ENCODE measurements at places on chromosomes 5 and 9.

- DNase-seq, result no peak
Observed at GRCh38 chr5:84634256-84634655, 249.6 kb upstream of the EDIL3 start.

DNA sequence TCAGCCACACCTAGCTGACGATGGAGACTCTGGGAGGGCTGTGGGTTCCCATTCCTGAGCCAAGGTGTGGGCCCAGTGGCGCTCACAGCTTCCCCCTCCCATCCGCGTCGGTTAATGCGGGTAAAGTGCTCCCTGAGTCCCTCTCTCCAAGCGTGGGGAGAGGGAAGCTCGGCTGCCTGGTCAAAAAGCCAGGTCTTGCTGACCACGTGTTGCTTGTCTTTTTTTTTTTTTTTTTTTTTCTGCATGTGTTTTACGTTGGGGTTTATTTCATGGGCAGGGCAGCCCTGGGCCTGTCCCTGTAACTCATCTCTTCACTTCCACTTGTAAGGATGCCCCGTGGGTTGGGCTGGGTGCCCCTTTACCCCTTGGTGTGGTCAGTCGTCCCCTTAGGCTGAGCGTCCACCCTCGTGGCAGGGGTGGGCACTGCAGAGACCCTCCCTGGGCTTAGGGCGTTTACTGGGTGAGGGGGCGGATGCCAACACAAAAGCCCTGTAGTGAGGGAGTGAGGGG, 11.9 kb downstream of the NKD2 start:
- DNase-seq, result no peak

- no peak for DNase-seq
Observed at GRCh38 chr5:88778736-88779135, 104.2 kb downstream of the MEF2C start.

GRCh38 chr5:9278921-9279603, 266.8 kb downstream of the SEMA5A start:
- no peak for DNase-seq

GRCh38 chr5:135450336-135450735, 1.8 kb downstream of the TIFAB start:
- DNase-seq, result no peak

GRCh38 chr9:82128011-82128696, 139.6 kb downstream of the SPATA31D1 start:
- no peak for DNase-seq
